Spleen (tissue), 13 donors: ENCODE measurements at places on chromosomes 2 and 18. TPM values are rescaled to one million over a fixed set of nuclear protein-coding genes. Genes with fewer than 3 reads are reported as not detected.

Gene IL1RN
- 37.5 TPM for total RNA-seq

DNA sequence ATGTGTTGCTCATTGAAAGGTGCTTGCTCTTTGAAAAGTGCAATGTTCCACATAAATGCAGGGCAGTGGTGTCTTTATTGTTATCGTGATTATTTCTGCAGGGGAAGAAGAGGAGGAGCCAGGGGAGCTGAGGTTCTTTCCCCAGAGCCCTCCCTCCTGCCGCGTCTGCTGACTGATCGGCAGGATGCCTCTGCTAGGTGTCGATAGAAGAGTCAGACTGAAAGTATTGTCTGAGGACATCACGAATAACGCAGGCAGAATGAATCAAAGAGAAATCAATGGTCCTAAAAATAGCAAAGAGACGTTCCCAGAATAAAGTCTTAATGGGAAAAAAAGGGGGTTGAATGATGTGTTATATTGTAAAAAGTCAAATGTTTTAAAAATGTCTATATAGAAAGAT is 47.4 kb upstream of the SIX3 start:
- no peak for DNase-seq

DNA sequence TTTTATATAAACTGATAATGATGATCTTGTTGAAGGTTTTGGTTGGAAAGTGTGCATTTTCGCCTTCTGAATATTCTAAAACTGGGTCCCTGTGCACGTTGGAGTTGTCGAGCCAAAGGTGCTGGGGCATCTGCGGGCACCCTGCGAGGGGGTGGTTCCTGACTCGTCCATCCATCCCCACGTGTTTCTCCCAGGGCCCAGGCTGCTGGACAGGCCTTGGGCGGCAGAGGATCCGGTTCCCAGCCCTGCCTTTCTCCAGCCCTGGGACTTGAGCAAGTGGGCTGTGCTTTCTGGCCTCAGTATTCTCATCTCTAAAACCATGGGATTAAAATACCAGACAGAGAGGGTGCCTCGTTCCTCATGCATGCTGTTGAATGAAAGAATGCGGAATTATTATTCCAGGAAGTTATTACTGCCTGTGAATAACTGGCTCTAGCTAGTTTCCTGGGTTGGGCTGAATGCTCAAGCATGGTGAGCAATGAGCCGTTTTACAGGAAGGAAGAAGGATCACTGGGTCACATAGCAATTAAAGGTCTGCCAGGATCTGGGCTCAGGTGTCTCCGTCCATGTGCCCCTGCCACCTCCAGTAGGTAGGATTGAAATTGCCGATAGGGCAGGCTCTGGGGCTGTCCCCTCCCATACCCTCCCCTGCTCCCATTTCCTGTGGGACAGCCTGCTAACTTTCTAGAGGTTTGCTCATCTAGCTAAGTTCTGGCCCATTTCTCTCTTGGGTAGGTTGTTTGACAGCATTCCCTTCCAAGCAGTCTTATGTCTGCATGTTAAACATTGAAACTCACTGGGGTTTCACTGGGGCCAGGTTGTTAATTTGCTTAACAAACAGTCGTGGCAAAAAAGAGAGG is 77.2 kb upstream of the HS6ST1 start:
- DNase-seq: peak; percentile 61

DNA sequence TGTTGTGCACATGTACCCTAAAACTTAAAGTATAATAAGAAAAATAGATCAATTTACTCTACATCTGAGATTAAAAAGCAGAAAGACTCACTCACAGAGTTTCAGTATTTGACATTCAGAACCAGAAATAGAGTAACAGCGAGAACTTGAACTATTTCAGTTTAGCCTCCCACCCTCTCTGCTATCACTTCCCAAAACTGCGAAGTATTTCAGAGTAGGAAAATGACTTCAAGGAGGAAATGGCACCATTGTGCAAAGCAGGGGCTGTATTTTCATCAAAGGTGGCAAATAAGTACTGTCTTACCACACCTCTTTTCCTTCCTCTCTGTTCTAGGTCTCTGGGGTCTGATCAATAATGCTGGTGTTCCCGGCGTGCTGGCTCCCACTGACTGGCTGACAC is 13.6 kb downstream of the DHRS9 start:
- no peak for DNase-seq

- DNase-seq: no peak
Observed at GRCh38 chr2:143402451-143402850, 273.2 kb downstream of the ARHGAP15 start.

DNA sequence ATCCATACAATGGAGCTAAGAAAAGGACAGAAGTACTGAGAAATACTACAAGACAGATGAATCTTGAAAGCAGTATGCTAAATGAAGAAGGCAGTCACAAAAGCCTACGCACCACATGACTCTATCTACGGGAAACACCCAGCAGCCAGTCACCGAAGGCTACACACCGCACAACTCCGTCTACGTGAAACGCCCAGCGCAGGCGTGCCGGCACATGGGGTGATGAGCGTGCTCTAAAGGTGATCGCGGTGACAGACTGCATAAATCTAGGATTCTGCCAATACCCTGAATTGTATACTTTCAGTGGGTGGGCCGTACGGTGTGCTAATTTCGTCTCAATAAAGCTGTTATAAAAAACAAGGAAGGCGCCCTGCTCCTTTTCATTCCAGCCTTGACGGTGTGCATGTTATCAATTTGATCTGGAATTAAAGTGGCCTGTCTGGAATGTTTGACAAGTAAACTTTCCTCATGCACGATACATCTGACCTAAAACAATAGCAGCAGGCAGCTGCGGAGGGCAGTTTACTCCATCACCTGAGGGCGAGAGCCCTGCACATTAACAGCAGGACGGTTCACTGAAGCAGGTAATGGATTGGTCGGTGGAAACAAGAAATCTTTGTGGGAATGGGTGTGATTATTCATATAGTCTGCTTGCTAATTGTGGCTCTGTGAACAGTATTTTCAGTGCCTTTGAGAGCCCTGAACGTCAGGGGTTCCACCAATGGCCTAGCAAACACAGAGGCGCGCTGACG is 86.2 kb upstream of the SALL3 start:
- DNase-seq: no peak

Gene SIX2
- not detected for total RNA-seq

DNA sequence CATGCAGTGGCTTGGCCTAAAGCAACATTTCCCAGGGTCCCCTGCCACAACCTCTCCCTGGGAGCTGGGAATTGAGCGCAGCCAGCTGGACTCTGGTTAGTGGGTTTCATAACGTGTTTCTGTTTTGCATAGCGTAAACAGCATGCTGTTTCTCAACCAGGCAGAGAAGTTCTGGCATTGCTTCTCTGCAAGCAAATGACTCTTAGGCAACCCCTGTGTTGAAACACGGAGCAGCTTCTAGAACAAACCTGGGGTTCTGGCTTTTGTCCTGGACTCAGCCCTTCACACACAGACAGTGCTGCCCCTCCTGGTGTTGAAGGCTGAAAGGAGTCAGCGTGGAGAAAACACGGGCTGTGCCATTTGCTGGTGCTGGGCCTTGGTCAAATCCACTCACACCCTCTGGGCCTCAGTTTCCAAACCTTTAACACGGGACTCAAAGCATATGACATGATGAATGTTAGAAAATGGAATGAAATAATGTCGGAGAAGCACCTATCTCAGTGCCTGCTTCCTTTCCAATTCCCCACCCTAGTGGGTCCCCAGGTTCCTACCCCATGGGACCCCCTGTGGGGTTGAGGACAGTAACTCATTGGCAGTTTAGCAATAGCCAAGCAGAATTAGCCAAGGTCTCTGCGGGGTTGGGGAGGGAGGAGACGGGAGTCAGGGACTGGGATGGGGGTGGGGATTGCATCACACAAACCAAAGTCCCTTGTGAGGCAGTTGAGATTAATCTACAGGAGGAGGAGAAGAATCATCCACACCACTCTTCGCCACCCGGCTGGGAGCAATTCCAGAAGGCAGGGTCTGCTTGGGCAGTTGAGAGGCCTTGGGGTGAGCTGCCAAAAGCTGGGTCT is 30.2 kb upstream of the IL1R2 start:
- peak; percentile 83 for DNase-seq

Gene FKBP1B
- 2.6 TPM for total RNA-seq

DNA sequence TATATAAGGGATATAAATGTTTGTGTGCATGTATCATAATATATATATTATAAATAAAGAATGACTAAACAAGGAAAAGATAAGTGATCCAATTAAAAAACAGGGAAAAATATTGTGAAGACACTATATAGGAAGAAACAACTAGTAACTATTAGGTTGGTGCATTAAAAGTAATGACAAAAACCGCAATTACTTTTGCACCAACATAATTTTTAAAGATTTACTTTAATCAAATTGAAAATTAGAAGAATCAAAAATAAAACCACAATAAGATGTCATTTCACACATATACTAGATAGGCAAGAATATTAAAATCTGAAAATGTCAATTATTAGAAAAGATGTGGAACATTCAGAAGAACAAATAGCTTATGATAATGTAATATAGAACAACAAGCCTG is 595.9 kb downstream of the KCNJ3 start:
- no peak for DNase-seq

Gene LCT
- total RNA-seq: 0.07 TPM

- no peak for DNase-seq
Observed at GRCh38 chr2:108701806-108702205, 17.5 kb upstream of the RANBP2 start.

DNA sequence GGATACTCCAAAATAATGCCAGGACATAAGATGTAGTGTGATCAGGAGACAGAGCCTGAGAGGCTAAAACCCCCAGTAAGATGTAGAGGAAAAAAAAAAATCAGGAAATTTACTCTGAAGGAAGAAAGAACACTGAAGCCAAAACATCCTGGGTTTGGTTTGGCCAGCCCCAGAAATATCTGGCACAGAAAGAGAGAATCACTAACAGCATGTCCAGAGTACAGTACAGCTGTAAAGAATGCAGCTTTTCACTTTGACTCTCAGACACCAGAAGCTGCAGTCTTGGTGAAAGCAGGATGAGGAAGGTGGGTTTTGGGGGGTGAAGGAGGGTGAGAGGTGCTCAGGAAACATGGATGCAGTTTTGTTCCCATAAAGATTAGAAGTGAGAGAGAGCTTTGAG is 1577.7 kb upstream of the ACVR2A start:
- no peak for DNase-seq

GRCh38 chr2:43306197-43306596 is 79.8 kb upstream of the ZFP36L2 start:
- no peak for DNase-seq

Gene POTEI
- not detected for total RNA-seq

GRCh38 chr2:104431701-104432121 is 422.2 kb upstream of the POU3F3 start:
- no peak for DNase-seq

DNA sequence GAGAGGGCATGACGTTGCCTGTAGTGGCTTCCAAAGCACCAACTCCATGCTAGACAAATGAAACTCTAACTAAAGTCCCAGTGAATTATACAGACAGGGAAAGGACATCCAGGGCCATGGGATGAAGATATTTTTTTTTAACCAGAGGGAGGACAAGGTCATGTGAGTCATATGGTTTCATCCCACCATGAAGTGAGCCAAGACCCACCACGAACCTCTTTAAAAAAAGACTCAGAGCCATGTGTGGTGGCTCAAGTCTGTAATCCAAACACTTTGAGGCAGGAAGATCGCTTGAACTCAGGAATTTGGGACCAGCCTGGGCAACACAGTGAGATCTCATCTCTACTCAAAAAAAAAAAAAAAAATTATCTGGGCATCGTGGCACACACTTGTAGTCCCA is 115.2 kb downstream of the LIPG start:
- DNase-seq: no peak

DNA sequence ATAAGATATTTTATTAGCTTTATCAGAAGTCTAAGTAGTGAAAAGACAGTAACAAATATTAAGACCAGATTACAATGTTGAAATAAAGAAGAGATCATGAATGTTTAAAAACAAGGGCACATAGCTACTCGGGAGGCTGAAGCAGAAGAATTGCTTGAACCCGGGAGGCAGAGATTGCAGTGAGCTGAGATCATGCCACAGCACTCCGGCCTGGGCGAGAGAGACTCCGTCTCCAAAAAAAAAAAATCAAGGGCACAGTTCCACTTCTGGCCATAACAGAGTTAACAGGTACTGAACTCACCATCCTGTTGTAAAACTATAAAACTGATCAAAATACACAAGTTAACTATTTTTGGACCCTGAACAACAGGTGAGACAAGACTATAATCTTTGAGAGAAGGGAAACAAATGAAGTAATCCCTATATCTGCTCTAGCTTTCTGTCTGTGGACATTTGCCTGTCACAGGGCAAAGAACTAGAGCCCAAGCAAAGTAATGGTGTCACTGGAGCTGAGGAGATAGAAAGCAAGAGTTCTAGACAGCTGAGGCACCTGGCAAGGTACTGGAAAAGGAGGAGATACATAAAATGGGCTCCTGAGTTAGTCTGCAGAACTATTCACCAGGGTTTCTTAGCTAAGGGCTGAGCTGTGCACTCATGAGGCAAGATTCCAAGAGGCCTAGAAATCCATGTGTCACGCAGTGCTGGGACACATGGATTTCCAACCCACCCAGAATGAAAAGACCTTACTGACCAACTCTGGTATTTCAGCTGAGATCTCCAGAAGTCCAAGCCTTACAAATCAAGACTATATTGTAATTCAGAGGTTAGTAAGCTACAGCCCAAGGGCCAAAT is 15.2 kb downstream of the MMADHC start:
- no peak for DNase-seq

Gene REEP1
- total RNA-seq: 4.2 TPM

Gene SLC35F6
- total RNA-seq: 47.1 TPM

GRCh38 chr2:16633621-16634430 is 31.8 kb downstream of the CYRIA start:
- DNase-seq: no peak

DNA sequence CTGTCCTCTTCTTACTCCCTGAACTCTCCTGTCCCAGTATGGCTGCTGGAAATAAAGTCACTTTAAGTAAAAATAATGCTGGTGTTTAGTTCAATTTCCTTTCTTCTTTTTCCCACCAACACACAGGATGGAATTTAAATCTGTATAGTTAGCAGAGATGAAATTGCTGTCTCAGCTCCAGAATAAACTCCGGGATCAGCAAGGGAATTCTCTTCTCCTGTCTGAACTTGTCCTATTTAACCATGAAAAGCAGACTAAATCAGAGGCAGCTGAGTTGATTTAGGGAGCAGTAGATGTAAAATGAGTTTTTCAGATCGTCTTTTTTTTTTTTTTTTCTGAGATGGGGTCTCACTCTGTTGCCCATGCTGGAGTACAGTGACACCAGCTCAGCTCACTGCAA is 25.9 kb downstream of the TTLL4 start:
- no peak for DNase-seq

DNA sequence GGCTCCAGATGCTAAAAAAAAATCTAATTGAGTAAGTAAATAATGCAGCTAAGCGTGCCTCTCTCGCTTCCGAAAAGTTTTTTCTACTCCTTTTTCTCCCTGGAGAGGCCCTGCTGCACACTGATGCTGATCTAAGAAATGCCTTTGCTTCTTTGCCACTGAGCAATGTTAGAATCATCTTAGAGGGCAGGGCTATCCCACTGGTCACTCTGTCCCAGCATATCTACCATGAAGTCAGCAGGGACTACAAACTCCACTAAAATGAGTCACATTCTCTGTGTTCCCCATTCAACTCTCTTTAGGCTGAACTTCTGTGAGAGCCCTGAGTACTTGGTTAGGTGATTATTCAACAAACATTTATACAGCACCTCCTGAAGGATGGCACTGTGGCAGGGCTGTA is 127.6 kb upstream of the LYPD1 start:
- no peak for DNase-seq
